T follicular helper cell (primary cell): ENCODE measurements at places on chromosomes 16 and 17.

DNA sequence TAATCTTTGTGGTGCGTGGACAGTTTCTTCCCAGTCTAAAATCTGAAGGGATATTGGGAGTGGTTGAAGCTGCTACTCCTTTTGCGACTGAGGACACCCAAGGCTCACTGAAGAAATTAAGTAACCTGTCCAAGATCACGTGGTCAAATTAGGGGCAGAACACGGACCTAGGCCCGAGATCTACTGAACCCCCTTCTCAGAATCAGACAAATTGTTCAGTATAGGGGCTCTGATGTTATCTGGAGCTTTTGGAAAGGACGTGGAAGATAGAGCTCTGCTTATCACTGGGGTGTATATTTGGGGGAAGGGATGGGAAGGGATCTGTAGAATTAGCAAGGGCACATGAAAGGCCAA, 857 bp downstream of the TANGO6 start:
- no peak for DNase-seq

DNA sequence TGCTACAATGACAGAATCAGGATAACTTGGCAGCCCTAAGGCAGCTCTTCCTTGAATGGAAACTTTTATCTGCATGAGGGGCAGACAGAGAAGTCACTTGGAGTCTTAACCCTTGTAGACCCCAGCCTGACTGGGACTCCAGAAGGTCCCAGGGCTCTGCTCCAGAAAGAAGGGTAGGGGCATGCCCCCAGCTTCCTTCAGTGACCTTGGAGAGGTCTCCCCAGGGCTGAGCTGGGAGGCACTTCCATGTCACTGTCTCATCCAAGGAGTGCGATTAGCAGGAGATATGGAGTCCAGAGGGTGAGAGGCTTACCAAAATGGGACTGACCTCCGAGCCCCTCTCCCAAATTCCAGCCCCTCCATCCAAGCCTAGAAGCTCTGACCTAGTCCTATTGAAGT, 3.4 kb upstream of the NLRC5 start:
- no peak for DNase-seq

DNA sequence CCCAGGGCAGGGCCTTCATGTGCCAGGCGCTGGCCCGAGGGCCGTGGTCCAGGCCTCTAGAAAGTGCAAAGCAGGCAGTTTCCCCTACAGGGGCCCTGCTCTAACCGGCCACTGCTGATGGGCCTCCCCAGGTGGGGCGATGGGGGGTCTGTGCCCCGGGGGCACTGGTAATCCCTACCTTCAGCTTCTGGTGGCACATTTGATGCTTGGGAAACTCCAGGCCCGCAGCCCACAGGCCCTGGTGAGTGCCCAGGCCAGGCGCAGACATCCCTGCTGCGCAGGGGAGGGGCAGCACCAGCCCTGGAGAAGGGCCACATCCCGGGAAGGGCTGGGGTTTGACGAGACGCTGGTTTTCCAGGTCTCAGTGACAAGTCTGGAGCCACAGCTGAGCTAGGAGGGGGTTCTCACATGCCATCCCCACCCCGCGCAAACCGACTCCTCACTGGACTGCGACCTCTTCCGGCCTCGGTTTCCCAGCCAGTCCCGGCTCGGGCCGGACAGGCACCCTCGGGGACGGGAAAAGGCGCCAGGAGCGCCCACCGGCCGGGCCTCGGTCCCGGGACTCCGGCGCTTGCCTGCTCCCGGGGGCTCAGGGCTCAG, 1.6 kb downstream of the DOC2B start:
- no peak for DNase-seq

- DNase-seq: no peak
Observed at GRCh38 chr16:80932708-80933095, 74.0 kb downstream of the CMC2 start.

- DNase-seq: no peak
Observed at GRCh38 chr17:6070913-6071511, 833 bp downstream of the WSCD1 start.

- DNase-seq: no peak
Observed at GRCh38 chr17:53353919-53354351, 468.8 kb upstream of the KIF2B start.

DNA sequence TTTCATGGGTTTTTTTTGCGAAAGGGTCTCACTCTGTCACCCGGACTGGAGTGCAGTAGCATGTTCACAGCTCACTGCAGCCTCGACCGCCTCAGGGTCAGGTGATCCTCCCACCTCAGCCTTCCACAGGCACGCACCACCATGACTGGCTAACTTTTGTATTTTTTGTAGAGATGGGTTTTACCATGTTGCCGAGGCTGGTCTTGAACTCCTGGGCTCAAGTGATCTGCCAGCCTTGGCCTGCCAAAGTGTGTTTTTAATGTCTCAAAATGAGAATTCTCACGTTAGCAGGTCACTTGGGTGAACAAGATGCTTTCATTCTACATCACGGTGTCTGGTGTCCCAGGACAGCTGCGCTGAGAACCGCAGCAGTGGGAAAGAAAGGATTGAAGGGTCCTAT, 3.2 kb downstream of the FBXO31 start:
- DNase-seq: no peak
